K562 (cell line): ENCODE measurements at places on chromosomes 12 and 14.

DNA sequence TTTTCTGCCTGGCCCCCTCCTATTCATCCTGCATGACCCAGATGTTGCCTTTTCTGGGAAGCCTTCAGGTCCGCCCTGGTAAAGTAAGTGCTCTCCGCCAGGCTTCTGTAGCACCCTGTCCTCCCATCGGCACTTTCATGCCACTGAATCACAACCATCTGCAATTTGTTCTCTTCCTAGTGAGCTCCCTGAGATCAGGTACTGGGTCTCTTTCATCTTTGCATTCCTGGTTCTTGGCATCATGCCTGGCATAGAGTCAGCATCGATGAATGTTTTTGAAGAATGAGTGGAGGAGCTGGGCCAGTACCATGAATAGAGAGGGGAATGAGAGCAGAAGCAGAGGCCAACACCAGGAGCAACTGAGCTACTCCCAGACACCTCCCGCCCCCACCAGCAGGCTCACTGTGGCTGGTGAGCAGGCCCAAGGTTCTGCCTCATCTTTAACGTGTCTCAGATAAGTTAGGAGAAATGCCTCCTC lies 13.1 kb downstream of the ZDHHC22 start:
- DNase-seq, result no peak

GRCh38 chr12:103956509-103957027 lies 9.1 kb upstream of the TDG start:
- DNase-seq, result no peak

DNA sequence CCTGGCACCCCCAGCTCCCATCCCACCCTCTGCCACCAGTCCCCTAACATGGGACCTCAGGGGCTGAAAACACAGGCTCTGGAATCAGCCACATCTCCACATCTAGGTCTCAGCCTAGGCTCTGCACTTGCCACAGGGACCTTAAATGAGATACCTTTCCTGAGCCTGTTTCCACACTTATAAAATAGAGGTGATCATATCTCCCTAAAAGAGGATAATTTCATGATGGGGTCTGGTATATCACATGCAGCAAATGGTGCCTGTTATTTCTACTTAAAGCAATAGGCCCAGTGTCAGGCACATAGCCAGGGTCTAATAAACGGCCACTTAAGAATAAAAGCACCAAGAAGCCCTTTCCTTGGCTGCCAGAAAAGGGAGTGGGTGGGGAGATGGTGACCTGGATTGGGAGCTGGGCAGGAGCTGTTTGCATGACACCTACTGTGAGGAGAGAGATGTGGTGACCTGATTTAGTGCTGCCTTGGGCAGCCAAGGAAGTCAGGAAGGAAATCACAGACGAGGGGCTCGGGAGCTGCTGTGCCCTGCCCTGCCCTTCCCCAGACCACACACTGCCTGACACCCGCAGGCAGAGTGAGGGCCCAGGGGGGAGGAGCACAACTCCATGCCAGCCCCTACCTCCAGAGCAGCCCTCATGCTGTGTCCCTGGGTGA lies 71.2 kb downstream of the IRF2BPL start:
- DNase-seq, result no peak

DNA sequence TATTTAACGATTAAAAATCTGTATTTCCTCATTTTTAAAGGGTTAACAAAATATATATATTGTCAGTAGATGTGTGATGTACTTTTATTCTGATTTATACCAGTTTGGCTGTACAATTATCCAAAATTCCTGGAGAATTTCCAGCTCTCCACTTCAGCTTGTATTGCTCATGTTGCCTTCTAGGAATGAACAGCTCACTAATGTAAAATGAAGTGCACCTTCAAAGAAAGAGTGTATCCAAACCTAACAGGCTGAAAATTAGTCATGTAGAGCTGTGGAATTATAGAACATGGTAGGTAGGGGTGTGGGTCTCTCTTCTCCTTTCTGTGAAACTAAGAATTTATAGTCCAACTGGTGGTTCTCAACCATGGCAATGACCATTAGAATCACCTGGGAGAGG lies 362.0 kb downstream of the ETNK1 start:
- DNase-seq, result no peak
